Stimulated activated CD8-positive, alpha-beta memory T cell treated with anti-CD3 and anti-CD28 coated beads, Interleukin-15, amount 100 ng/mL, for 24 hours (primary cell): ENCODE measurements at places on chromosomes 12 and 14.

DNA sequence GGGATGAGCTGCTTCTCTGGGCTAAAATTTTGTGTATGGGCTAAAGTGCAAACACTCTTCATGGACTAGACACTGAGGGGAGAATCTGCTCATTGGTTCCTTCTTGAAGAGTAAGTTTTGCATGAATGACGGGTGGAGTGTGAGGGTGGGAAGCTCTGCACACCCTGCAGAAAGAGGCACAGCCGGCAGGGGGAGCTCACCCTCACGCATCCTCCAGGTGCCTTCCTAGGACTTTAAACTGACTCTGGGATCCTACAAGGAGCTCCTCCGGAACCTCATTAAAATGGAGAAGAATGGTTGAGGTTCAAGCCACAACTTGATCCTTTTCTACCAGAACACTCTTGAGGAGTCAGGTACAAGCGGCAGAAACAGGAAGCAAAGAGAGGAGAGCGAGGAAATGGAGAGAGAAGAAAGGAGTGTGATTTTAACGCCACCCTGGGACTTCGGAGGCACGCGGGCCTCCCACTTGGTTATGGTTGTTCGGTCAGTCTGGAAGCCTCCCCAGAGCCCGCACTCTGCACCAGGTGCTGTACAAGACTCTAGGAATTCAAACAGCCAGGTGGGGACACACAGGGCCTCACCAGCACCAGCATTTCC, 87.5 kb downstream of the SETD3 start:
- no peak for DNase-seq

DNA sequence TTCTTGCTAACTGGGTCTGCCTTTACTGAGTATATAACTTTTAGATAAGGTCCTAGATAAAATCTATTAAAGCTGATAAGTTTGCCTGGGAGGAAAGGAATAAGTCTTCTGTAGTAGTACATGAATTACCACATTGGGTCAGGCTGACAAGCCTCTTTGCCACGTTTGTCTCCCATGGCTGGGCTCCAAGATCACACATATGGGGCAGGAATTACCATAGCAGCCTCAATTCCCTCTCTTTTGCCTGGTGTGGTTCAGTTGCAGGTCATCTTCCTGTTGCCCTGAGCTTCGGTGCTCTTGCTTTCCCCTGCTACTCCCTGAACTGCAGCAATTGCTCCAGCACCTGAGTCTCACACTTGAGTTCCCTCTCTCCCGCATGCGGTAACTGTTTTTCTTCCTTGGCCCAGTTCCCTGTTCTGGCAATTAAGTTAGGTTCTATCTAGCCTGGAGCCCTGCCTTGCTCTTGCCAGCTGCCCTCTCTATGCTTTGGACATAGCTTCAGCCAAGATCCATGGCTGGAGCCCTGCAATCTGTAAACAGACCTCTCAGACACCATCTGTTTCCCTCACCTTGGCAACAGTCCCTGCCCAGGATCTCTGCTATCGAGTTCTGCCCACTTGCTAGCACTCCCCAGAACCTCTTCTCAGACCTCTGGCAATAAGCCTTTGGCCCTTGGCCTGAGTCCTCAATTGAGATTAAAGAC, 5.8 kb upstream of the GLT8D2 start:
- no peak for DNase-seq

DNA sequence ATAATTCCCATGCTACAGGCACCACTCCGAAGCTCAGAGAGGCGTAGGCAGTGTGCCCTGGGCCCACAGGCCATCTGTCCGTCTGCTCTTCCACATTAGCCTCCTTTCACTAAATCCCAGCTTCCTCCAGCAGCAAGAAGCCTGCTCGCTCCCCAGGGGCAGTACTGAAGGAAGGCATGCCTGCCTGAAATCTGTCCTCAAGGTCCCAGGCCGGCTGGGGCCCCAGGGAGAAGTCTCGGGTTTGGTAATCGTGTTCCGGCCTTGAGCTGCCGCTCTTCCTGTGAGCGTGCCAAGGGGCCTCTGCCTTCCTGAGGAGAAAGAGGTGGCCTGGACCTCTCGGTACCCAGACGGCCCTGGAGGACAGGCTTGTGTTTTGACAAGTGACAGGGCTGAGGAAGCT, 15.2 kb upstream of the DLK1 start:
- no peak for DNase-seq

- DNase-seq = no peak
Measured at GRCh38 chr12:13233830-13234641, 37.5 kb downstream of the EMP1 start.

DNA sequence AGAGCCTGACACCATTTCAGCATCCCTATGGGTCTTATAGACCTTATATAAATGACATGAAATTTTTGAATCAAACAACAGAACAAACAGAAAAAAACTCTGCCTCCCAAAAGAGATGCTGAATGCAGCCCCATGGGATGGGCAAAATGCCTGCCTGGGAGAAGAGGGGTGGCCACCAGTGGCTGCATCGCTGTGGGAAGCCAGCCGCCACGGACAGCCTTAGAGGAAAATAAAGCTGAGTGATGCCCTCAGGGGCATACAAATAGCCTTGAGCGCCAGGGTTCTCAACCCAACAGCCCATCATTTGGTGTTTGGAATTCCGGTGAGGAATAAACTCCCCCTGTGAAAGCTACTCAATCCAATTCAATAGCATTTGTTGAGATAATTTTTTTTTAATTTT, 22.9 kb downstream of the SYNE3 start:
- DNase-seq = no peak

DNA sequence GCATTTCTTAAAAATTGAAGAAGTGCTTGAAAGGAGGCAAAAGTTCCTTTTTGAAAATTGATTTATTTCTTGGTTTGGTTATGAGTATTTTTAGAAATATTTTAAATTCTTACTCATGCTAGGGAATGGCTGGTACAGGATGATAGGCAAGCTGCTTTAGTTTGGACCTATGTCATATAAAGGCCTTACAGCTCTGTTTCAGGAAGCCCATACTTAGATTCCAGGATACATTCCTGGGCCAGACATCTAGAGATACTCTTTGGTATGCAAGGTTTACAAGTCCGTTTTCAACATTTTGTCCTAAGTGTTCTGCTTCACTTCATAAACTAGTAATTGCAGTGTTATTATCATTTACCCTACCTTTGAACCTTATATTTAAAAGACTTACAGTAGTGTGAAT, 186.8 kb downstream of the FUT8 start:
- DNase-seq = no peak

- DNase-seq = no peak
Measured at GRCh38 chr12:106672314-106673025, 89.7 kb downstream of the RFX4 start.

- no peak for DNase-seq
Measured at GRCh38 chr12:84913129-84913515, 523 bp upstream of the SLC6A15 start.
